ENCODE measurements at places on chromosomes 11 and 22.

- no peak for DNase-seq
Observed at GRCh38 chr22:44627521-44628139, 74.4 kb upstream of the PRR5 start.

GRCh38 chr11:27329867-27330632 is 33.0 kb downstream of the CCDC34 start:
- DNase-seq, result peak; percentile 57

GRCh38 chr11:33610903-33611302 is 89.7 kb downstream of the C11orf91 start:
- DNase-seq, result no peak

DNA sequence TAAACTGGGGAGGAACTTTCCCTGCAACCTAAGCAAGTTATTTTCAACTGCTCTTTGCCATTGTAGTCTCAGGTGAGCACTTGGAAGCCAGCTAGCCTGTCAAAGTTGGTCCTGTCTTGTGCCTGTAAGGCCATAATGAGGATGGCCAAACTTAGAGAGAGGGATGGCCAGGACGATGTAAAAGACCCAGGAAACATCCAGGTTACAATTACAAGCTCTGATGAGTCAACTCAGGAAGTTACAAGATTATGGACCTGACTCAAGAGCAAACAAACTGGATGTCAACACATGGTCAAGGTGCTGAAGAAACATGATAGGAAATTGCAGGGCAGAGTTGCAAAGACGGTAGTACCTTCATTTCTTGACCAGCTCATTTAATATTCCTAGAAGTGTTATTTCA is 1.6 kb downstream of the GTPBP1 start:
- DNase-seq, result peak; percentile 82

DNA sequence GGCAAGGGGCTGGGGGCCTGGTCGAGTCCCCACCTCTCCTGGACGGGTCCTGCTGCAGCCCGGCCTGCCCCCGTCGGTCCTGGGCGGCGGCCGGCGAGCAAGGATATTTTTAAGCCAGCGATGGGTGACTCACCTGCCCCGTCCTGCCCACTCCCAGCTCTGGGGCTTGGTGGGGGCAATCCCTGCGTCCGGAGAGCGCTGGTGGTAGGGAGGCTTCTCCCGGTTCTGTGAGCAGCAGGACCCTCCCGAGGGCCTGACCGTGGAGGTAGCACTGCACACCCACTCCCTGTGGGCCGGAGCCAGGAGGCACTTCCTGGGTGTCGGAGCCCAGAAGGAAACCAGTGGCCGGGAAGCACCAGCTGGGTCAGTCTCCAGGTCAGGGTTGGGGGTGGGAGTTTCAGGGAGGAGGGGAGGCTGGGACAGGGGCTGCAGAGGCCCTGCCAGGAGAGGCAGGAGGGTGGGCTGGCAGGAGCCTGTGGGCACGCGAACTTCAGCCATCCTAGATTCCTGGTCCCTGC is 467 bp downstream of the EPS8L2 start:
- no peak for DNase-seq
